ENCODE measurements at places on chromosomes 4 and X.

DNA sequence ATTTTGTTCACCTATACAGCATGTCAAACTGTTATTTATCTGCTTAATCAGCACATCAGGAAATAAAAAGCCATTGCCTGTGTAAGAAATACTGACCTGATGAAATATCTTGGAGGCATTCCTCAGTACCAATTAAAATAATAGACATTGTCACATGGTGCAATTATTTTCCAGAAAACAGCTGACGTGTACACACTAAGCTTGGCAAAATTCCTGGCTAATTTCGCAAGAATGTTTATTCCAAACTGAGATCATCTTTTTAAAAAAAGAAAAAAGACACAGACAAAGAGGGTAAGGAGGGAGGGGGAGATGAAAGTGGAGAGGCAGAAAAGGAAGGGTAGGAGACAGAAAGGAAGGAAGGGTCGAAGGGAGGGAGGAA, 61.9 kb upstream of the NFKB1 start:
- DNase-seq = peak; percentile 94

DNA sequence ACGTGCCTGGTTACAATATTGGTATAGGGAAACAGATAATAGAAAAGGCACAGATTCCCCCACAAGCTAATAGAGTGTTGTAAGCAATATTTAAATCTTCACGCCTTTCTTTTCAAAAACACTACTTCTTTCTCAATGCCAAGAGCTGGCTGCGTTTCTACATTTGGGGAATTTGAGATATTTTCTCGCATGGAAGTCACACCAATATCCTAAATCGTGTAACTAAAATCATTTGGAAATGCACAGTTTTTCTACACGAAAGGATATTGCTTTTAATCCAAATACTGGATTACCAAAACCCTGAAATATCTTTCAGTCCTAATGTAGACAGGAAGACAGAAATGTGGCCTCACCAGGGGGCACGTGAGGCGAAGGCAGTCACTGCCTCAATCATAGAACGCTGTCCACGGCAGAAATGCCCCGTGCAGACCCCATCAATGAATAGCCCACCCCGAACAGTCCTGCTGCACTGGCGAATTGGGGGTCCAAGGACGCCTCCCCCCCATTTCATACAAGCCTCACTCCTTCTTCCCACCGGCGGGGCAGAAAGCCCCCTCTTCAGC, 106.6 kb downstream of the NSUN7 start:
- DNase-seq = no peak

GRCh38 chr4:77599378-77599777, 6.2 kb upstream of the CXCL13 start:
- peak; percentile 60 for DNase-seq

DNA sequence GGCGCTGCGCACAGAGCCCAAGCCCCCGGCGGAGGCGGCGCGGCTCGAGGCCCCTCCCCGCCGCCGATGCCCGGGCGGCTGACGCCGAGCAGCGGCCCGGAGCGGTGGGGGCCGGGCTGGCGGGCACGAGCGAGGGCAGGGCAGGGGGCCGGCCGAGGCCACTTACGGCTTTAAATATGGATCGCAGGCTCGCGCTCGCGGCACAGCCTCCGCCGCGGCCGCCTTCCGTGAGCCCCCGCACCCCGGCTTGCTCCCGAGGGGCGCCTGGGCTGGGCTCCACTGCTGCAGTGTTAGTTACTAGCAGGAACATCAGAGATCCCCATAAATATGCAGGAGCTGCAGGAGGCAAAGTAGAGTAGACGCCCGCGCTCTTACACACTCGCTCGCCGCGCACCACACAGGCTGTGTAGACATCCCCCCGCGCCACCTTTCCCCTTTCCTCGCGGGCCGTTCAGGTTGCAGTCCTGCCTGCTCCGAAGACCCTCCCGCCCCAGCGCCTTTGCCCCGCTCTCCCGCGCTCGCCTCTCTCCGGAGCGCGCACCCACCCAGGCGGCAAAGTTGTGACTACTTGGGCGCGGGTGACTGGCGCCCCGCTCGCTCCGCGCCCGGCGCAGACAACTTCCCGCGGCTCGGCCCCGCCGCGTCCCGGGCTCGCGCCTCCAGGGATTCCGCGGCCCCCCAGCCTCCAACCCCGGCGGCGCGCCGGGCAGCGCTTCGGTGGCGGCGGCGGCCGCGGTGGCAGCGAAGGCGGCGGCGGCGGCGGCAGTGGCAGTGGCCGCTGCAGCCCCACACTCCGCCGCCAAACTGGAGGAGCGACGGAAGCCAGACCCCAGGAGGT, 152.0 kb upstream of the SLC4A4 start:
- DNase-seq = peak; percentile 68

DNA sequence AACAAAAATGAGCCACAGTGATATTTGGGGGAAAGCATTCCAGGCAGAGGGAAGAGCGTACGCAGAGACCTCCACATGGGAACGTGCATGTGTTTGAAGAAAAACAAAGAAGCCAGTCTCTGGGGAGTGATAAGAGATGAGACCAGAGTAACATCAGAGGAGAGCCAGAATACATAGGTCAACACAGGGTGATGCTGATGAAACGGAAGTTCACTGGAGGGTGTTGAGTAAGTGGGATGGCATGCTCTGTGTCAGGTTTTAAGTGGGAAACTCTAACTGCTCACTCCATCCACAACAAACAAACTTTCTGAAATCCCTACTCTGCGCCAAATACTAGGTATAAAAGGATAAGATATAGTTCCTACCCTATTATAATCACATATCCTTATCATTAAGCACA, 110.0 kb downstream of the ARHGAP6 start:
- peak; percentile 48 for DNase-seq

DNA sequence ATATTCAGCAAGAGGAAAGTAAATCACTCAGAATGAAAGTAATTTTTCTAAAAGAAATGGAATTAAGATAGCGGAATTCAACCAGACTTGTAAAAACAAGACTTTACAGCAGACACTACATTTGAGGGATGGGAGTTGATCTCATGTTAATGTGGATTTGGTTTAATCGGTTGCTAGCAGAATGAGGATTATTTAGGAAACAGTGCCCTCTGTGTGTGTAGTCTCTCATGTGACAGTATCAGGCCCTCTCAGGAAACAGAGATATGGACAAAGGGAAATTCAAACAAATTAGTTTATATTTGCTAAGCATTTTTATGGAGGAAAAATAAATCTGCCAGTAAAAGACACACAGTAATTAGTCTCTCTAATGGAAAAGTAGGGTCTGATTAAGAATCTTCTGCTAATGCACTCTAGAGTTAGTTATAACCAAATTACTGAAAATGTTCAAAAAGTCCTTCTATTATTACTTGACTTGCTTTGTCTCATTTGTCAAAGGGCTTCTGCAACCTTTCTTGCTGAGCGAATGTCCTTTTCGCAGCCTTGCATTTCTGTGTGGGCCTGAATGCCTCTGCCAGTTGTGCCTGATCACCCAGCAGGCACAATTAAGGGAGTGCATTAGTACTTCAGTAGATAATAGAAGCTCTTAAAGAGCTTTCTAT, 1282.3 kb upstream of the TENM3 start:
- peak; percentile 4 for DNase-seq

DNA sequence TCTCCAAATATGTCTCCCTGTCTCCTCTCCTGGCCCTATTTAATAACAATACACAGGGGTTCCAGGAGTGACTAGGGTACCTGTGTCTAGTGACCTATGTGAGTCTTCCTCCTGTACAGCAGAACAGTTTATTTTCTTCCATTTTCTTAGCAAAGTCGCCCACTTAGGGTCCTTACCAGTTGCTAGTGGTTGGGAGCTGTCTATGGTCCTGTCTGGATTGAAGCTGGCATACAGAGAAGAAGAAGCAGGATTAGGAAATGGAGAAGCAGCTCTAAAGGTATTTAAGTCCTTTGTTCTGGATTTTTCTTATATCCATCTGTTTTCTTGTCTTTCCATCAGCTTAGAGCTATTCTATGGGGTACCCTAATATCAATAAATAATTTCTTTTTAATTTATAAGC, 587.1 kb upstream of the CPEB2 start:
- DNase-seq = peak; percentile 9

DNA sequence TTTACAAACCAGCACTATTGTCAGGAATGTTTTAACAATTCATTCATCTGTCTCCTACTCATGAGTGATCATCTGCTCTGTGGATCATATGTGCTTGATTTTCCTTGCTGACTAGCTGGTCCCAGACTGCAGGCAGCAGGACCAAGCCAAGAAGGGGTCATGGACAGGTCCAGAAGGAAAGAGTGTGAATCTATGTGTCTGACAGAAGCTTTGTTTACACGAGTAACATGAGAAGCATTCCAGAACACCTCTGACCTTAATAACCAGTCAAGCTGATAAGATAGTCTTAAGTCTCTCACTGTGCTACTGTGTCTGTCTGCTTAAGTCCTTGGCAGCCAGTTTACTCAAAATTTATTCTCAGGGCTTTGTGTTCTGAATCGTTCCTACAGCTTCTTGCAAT, 39.0 kb downstream of the GUCY1A1 start:
- DNase-seq = peak; percentile 91

DNA sequence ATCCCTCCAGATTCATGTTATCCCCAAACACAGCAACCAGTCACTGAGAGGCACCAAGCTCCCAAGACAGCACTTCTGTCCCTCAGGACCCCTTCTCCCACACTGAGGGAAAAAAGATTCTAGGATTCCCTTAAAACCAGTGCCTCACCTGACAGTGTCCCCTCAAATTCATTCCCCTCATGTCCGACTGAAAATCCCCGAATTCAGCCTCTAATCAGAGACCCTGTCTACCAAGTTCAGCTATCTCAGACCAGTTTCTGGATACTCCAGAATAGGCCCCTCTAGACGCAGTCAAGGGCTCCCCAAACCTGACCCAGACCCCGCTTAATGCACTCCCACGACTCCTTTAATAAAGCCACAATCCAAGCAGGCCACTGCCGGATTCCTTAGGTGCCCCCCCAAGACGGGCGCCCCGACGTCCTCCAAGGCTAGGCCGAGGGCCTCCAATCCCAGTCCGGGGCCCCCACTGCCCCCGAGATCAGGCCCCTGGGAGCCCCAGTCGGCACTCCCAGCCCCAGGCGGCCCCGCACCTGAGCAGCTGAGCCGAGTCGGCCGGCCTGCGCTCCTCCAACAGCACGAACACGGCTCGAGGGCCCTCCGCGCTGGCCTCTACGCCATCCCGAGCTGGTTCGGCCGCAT, 457 bp downstream of the TFE3 start:
- no peak for DNase-seq

DNA sequence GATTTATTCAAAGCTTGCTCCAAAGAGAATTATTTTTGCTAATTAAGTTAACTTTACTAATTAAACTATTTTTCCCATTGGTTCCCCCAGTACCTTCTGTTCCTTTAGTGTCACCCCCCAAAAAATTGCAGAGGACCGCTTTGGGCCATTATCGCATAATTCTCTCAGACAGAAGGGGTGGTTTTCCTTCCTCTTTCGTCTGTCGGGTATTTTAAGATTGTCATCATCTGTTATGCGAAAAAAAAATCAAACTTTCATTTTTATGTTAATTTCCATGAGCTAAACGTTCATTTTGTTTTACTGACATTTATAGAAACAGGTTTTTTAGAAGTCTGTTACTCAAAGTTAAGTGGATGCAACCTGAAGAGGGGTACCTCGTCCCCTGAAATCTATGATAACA, 76.2 kb upstream of the DDX3X start:
- no peak for DNase-seq

- DNase-seq = peak; percentile 84
Measured at GRCh38 chr4:61583696-61584095, 383.6 kb downstream of the ADGRL3 start.

- no peak for DNase-seq
Measured at GRCh38 chr4:184668511-184669114, 19.1 kb downstream of the PRIMPOL start.

- DNase-seq = no peak
Measured at GRCh38 chrX:95629737-95630136, 1054.9 kb upstream of the DIAPH2 start.

DNA sequence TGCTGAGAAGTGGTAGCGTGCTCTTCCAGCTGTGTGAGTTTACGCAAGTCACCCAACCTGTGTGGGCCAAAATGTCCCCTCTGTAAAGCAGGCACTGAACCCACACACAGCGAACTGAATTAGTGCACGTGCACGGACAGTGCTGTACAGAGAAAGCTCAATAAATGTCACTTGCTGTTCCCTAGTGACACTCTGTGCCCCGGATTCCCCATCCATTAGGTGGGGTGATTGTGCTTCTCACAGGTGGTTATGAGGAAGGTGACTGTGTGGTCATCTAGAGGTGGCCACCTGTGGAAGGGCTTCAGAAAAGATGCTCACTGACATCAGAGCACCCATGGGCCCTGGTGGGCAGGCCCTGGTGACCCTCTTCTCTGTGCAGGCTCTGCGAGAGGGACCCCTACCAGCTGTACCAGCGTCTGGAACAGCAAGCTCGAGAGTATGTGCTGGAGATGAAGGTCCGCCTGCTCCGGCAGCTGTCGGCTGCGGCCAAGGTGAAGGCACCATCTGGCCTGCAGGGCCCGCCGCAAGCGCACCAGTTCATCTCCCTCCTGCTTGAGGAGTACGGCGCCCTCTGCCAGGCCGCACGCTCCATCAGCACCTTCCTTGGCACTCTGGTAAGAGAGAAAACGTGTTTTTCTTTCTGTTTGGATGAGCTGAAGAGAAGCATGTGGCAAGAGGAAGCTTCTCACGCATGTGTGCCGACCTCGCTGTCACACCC, 94.3 kb downstream of the FAM193A start:
- DNase-seq = no peak

DNA sequence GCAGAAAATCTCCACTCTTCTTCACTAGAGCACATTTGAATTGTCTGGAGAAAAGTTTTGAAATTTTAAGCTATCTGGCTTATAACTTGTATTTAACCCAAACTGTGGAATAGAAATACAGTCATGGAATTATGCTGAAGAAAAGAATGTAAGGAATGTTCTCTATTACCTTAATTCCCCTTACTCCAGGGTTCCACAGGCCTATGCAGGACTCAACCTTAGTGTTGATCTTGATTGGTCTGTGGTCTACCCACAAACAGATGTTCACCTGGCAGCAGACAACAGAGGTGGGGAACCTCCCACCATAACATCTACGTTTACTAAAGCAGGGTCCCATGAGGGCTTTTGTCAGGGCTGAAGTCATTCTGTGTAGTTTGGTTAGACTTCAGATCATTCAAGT, 189.3 kb upstream of the GPRIN3 start:
- peak; percentile 4 for DNase-seq

DNA sequence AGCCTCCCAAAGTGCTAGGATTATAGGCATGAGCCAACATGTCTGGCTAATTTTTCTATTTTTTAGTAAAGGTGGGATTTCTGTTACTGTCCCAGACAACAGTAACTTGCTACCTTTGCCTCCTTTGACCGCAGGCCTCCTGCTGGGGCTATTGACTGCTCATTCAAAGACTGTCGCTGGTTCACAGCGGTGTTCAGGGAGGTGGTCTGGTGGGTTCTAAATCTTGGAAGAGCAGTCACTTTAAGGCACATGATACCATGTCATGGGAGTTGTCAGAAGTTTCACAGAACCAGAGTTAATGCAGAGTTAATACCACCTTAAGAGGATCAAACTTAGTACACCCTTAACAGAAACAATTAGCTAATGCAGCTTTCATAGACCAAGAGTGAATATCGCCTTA, 3.8 kb downstream of the ASMT start:
- DNase-seq = no peak

- no peak for DNase-seq
Measured at GRCh38 chr4:55540271-55540670, 6.4 kb downstream of the CLOCK start.

- DNase-seq = no peak
Measured at GRCh38 chrX:12292996-12293765, 154.9 kb downstream of the FRMPD4 start.

GRCh38 chrX:42531441-42531840, 246.5 kb downstream of the PPP1R2C start:
- DNase-seq = no peak

All from kidney tubule cell (primary cell).